ENCODE measurements at places on chromosomes 4 and X.

- DNase-seq: no peak
- no peaks in the 10 kb centered on the region for H3K4me1 ChIP-seq
- H3K4me3 ChIP-seq: no peak overlapping the region
These were observed 2.7 kb upstream of the MAPK10 start for GRCh38 chr4:86362510-86362909.

- H3K4me1 ChIP-seq: peaks cover 17% of the 10 kb centered on the region
- no peaks in the 10 kb centered on the region for H3K36me3 ChIP-seq
- no peak overlapping the region for H3K4me3 ChIP-seq
- no peak overlapping the region for H3K27ac ChIP-seq
- H3K27me3 ChIP-seq: no peaks in the 10 kb centered on the region
- DNase-seq: peak; percentile 28
These were observed 28.0 kb upstream of the NSUN7 start for GRCh38 chr4:40721730-40722171.

DNA sequence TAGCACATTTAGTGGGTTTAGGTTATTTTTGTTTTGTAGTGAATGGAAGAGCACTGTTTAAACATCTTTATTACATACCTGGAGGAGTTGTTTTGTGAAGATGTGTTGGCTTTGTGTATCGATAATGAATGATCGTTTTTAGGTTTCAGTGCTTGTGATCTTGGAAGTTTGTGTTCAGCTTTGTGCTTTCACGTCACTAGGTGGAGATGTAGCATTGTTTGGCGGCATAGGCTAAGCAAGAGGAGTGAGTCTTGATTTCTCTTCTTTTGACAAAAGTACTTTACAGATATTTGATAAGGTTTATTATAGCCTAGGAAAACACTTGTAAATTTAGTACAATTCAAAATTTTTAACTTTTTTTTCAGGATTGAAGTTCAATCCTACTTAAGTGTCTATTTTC lies 50.4 kb downstream of the PDK3 start:
- H3K4me1 ChIP-seq: no peaks in the 10 kb centered on the region
- DNase-seq: no peak
- no peak overlapping the region for H3K27ac ChIP-seq
- H3K27me3 ChIP-seq: no peaks in the 10 kb centered on the region
- no peak overlapping the region for H3K4me3 ChIP-seq

GRCh38 chr4:154416190-154416547 lies 75.4 kb downstream of the DCHS2 start:
- H3K27ac ChIP-seq: no peak overlapping the region
- H3K4me3 ChIP-seq: peak overlapping the region; percentile 74
- peak; percentile 3 for DNase-seq
- H3K4me1 ChIP-seq: peaks cover 9% of the 10 kb centered on the region
- peaks cover 12% of the 10 kb centered on the region for H3K36me3 ChIP-seq
- no peaks in the 10 kb centered on the region for H3K27me3 ChIP-seq

DNA sequence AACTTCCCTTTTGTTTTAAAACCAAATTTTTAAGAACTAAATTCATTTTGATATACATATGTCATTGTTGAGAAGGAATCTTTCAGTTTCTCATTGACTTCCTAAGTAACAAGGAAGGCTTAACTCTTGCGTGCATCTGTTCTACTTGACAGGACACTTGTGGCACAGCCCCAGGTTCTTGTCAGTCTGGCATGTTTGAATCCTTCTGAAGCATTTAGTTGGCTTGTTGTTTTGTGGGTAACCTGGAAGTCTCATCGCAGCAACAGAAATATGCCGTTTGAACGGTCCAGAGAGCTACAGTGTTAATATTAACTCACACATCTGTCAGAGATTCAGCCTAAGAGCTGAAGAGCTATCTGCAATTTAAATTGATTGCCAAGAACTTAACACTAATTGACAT lies 76.0 kb downstream of the GLRA3 start:
- H3K4me3 ChIP-seq: no peak overlapping the region
- H3K4me1 ChIP-seq: no peaks in the 10 kb centered on the region
- no peaks in the 10 kb centered on the region for H3K27me3 ChIP-seq
- H3K27ac ChIP-seq: no peak overlapping the region

- H3K4me1 ChIP-seq: no peaks in the 10 kb centered on the region
- H3K27ac ChIP-seq: no peak overlapping the region
- H3K4me3 ChIP-seq: no peak overlapping the region
- no peaks in the 10 kb centered on the region for H3K27me3 ChIP-seq
- no peak for DNase-seq
These were observed 2.7 kb upstream of the AMELX start for GRCh38 chrX:11290416-11291102.

- H3K27ac ChIP-seq: no peak overlapping the region
- no peaks in the 10 kb centered on the region for H3K27me3 ChIP-seq
These were observed 74.3 kb downstream of the CAMK2D start for GRCh38 chr4:113687067-113687718.

DNA sequence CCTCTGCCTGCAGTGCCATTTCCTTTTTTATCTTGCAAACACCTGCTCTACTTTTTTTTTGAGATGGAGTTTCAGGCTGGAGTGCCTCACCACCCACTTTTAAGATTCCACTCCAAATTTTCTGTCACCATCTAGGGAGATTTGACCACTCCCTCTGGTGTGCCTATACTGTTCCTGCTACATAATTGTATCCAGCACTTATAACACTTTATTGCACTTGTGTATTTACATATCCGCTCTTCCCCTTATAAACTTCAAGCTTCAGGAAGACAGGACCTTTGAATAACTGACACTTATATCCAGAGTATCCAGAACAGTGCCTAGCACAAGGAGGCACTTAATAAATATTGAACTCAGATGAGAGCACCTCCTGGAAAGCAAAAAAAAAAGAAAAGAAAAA lies 6.2 kb upstream of the CENPI start:
- no peak for DNase-seq
- no peak overlapping the region for H3K4me3 ChIP-seq
- H3K27me3 ChIP-seq: no peaks in the 10 kb centered on the region
- no peaks in the 10 kb centered on the region for H3K36me3 ChIP-seq
- no peaks in the 10 kb centered on the region for H3K4me1 ChIP-seq
- no peak overlapping the region for H3K27ac ChIP-seq

DNA sequence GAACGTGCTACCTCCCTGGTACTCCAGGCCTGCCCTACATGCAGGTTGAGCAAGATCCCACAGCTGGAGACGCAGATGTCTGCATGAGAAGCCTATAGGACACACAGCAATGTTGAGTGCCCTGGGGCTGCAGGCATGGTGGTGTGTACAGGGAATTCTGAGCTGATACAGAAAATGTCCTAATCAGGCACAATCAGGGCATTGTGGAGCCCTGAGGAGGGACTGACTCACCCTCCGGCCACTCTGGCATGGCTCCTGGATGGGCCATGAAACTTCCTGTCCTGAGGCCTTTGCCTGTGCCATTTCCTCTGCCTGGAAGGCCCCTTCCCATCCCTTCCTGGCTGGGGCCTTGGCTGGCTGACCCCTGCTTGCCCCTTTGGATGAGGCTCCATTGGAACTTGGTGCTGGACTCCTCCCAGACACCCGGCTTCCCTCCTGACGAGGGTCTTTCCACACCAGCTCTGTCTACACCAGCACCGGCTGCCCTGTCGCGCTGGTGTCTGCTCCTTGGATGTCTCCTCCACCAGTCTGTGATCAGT lies 16.7 kb upstream of the AFAP1 start:
- H3K36me3 ChIP-seq: peaks cover 4% of the 10 kb centered on the region
- H3K4me3 ChIP-seq: no peak overlapping the region
- DNase-seq: peak; percentile 72
- no peaks in the 10 kb centered on the region for H3K27me3 ChIP-seq
- H3K4me1 ChIP-seq: peaks cover 18% of the 10 kb centered on the region

DNA sequence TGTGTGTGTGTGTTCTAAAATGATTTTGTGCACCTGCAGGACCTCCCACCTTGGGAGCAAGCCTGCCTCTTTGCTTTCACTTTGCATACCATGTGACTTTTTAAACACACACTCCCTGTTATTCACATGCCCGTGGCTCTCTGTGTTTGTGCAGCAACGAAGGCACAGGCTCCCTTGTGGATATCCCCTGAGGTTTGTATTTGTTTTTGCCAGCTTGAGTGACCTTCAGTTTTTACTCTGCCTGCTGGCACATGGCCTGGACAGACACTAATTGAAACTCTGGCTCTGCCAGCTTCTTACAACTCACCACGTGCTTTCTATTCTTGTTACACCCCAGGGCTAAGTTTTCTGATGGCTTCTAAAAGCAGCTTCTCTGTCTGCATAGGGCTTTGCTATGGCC lies 885.8 kb downstream of the SH3BGRL start:
- H3K27me3 ChIP-seq: no peaks in the 10 kb centered on the region
- no peak for DNase-seq
- H3K4me3 ChIP-seq: no peak overlapping the region
- H3K27ac ChIP-seq: no peak overlapping the region
- peaks cover 5% of the 10 kb centered on the region for H3K4me1 ChIP-seq

DNA sequence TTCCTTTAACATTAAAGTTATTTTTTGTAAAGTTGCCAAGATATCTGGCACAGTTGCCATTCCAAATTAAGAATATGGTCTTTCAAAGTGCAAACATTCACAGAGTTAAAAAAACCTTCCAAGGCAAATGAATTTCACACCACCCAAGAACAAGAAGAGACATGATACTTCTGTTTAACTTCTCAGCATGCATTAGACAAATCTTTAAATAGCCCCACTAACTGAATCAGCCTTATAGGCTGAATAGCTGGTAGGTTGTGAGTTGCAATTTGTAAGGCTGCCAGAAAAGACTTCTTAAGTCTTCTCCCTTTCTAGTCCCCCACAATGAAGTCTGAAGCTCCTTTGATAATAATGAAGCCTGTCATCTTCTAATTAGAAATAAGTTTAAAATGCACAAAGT lies 95.6 kb downstream of the MAPK10 start:
- no peaks in the 10 kb centered on the region for H3K4me1 ChIP-seq
- DNase-seq: no peak
- no peak overlapping the region for H3K4me3 ChIP-seq
- no peak overlapping the region for H3K27ac ChIP-seq

GRCh38 chr4:26723216-26723615 lies 137.4 kb upstream of the STIM2 start:
- no peak overlapping the region for H3K4me3 ChIP-seq
- H3K27ac ChIP-seq: no peak overlapping the region
- H3K36me3 ChIP-seq: no peaks in the 10 kb centered on the region
- no peaks in the 10 kb centered on the region for H3K27me3 ChIP-seq

DNA sequence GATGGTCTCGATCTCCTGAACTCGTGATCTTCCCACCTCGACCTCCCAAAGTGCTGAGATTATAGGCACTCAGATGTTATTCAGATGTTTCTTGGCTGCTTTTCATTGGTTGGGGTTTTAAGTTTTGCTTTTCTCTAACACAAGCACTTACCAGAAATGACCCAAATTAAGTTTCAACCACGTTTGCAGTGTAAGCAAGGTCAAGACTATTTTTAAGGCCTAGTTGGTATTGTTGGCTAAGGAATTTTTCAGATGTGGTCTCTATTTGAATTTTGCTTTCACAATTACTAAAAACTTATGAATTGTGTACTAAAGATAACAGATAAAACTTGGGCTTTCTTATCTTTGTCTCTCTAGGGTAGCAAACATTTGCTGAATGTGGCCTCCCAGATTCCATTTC lies 1756.9 kb upstream of the TENM3 start:
- no peak overlapping the region for H3K4me3 ChIP-seq
- no peaks in the 10 kb centered on the region for H3K27me3 ChIP-seq
- H3K4me1 ChIP-seq: no peaks in the 10 kb centered on the region
- no peak for DNase-seq
- no peak overlapping the region for H3K27ac ChIP-seq

GRCh38 chrX:37453821-37454220 lies 104.7 kb downstream of the PRRG1 start:
- H3K27me3 ChIP-seq: no peaks in the 10 kb centered on the region
- H3K4me3 ChIP-seq: no peak overlapping the region
- H3K27ac ChIP-seq: peak overlapping the region; percentile 84
- DNase-seq: no peak

GRCh38 chrX:109797311-109797975 lies 64.4 kb upstream of the ACSL4 start:
- H3K27me3 ChIP-seq: no peaks in the 10 kb centered on the region
- H3K4me3 ChIP-seq: no peak overlapping the region
- no peak for DNase-seq
- no peaks in the 10 kb centered on the region for H3K36me3 ChIP-seq

DNA sequence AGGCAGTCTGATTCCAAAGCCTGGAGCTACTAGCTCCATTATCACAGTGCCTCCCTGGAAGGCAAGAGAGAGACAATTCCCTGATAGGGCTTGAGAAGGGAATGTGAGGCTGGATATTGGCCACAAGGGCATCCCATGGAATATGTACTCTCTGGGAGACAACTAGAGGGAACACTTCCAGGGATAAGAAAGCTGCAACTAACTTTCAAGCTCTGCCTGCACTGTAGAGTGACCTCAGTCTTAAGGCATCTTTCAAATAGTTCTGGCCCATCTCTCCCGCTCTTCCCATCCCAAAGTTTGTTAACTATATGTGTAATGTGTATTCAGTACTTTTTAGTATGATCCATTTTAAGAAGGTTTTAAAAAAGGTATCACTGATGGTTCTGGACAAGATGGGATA lies 13.1 kb upstream of the RNF212 start:
- H3K27ac ChIP-seq: no peak overlapping the region
- no peaks in the 10 kb centered on the region for H3K36me3 ChIP-seq
- H3K4me1 ChIP-seq: no peaks in the 10 kb centered on the region

- no peak for DNase-seq
- no peaks in the 10 kb centered on the region for H3K27me3 ChIP-seq
- no peaks in the 10 kb centered on the region for H3K4me1 ChIP-seq
- no peaks in the 10 kb centered on the region for H3K36me3 ChIP-seq
- no peak overlapping the region for H3K27ac ChIP-seq
- no peak overlapping the region for H3K4me3 ChIP-seq
These were observed 15.0 kb upstream of the STK32B start for GRCh38 chr4:5036239-5036638.

Measured in Calu3 (cell line).